ENCODE measurements at places on chromosomes 2 and 18.

- ATAC-seq, result no peak
Observed at GRCh38 chr18:41949206-41949920, 5.7 kb upstream of the PIK3C3 start.

- no peak for ATAC-seq
Observed at GRCh38 chr2:162184821-162185450, 32.9 kb upstream of the GCG start.

DNA sequence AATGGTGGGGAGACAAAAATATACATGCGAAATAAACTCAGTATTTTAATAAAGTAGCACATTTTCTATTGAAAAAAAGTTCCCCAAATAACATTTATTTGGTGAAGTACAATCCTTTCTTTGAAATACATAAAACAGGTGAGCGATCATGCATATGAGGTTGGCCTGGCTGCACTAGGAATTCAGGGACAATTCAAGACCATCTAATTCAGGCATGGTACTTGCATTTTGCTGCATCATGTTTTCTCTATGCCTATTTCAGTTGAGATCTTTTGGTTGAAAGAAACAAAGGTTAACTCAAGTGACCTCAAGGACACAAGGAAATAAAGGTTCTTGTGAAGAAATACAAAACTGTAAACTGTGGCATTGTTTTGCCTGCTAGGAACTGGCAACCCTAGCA lies 19.8 kb upstream of the TAF4B start:
- no peak for ATAC-seq

DNA sequence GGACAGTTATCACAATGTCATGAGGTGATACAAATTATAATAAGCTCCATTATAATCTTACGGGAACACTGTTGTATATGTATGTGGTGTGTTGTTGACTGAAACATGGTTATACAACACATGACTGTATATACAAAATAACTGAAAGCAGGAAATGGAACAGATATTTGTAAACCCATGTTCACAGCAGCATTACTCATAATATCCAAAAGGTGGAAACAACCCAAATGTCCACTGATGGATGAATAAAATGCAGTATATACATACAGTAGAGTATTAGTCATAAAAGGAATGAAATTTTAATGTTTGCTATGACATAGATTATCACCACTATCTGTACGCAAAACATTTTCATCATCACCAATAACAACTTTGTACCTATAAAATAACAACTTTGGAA lies 107.3 kb downstream of the USP34 start:
- ATAC-seq, result no peak

- no peak for ATAC-seq
Observed at GRCh38 chr2:96946625-96947024, 39.8 kb downstream of the FAM178B start.

DNA sequence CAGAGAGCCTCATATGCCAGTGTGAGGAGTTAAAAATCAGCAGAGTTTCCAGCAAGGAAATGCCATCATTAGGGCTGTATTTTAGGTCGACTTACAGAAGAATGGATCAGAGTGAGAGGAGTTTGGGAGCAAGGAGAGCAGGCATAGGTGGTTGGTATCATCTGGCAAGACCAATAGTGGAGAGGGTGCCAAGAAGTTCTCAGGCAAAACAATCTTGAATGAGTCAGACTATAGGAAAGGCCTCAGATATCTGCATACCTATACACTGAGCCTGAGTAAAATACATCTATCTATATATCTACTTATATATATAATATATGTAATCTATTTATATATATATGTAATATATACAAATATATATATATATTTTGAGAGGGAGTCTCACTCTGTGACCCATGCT lies 57.3 kb downstream of the TMEFF2 start:
- no peak for ATAC-seq

GRCh38 chr2:54954705-54955357 lies 95.4 kb downstream of the RTN4 start:
- no peak for ATAC-seq
